ENCODE measurements at places on chromosomes 11 and 22.

GRCh38 chr11:31419669-31420068 lies 50.0 kb downstream of the DNAJC24 start:
- no peak for DNase-seq

DNA sequence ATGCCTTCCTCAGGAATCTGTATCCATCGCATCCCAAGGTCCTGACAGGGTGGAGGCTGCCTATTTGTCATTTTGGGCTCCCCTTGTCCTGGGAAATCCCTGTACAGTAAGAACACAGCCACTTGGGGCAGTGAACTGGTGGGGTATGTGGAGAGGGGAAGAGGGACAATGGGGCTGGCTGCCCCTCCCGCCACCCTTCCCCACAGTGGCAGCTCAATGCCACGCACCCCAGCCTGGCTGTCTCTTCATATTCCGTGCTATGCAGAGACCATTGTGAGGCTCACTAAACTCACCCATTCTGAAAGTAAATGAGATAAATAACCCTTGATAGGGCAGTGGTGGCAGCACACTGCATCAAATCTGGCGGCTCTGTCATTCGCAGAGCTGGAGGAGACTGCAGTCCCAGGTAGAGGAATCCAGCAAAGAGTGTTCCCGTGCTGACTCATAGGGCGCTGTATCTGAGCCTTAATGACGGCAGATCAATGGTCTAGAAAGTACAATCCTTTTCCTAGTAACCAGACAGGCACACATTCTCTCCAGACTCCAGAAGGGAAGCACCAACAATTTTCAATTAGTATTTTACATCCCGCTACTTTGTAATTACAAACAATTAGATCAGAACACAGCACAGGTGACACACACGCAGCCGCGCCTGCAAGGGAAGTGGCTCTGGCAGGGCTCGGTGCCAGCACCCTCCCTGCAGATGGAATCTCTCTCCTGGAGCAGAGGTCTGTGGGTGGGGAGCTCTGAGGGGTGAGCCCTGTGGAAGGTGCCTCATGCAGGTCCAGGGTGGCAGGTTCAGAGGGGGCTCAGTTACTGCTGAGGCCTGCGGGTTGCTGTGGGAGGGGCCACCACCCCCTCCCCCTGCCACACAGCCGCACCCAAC lies 167.9 kb upstream of the B3GAT1 start:
- no peak for DNase-seq

GRCh38 chr11:860234-861104 lies 17.8 kb downstream of the TSPAN4 start:
- DNase-seq, result no peak

- DNase-seq, result no peak
These were observed 36.0 kb upstream of the ACCSL start for GRCh38 chr11:44011797-44012196.

- no peak for DNase-seq
These were observed 6.7 kb downstream of the CENPM start for GRCh38 chr22:41939981-41940831.

- no peak for DNase-seq
These were observed 109.7 kb upstream of the USP47 start for GRCh38 chr11:11732116-11732515.

DNA sequence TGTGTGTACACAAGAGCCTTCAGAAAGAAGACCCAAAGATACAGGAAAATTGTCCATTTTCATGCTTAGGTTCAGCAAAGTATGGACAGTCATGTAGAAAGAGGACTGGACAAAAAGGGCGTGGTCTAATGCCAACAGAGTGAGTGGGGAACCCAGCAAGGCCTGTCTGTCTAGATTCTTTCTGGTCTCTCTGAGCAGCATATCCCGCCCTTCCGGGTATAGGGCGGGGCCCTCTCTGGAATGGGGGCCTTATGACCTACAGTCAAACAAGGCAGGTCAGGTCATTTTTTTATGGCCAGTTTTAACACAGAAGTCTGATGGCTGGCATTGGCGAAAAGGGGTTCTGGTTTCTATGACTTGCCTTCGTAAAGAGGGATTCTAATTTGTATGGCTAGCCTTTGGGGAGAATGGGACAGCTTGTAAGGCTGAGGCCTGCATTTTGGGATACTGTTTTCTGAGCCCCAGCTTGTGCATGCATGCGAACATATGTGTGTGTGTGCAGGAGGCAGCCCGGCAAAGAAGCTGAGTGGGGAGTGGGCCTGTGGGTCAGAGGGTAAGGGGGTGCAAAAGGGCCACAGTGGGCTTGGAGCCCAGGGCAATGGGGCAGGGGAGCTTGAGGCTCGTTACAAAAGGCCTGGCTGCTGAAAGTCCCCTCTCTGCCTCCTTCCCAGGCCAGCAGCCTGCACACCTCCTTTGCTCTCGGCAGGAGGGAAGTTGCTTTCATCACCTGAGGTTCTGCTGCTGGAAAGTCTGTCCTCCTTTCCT lies 130.5 kb upstream of the B3GAT1 start:
- no peak for DNase-seq

DNA sequence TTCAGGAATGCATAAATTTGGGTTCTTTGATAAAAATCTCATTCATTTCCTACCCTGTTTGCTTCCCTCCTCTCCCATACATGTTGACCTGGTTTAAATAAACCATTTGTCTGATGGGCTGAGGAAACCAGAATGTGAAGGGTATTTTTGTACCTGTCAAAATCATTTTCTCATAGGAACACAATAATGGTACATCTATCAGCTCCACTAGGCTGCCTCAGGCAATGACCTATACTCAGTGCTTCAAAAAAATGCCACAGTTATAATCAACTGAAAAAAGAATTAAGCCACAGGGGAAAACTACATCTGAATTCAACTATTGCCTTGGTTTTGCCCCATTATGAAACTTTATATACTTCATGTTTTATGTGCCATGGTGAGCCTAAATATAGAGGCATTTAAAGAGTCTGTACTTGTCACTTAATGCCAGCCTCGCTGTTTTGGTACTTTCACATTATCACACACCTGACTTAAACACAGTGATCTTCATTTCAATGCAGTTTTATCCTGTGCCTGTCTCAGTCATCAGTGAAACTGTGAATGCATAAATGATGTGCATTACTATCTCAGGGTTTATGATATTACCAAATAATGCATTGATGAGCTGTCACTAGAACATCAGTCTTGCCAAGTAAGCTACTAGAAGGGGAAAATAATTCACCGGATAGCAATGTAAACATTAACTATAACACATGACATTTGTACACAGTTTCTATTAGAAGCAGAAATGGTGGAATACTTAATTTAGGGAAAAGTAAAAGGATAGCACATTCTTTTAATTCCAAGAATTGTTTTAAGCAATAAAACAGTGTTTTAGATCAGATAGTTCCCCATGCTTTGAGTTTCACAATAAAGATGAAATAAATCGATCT lies 92.7 kb downstream of the MSANTD4 start:
- DNase-seq, result no peak
